ENCODE measurements at places on chromosomes 2 and 18.

GRCh38 chr2:134469516-134470115 lies 215.7 kb downstream of the MGAT5 start:
- no peak for DNase-seq

- no peak for DNase-seq
Observed at GRCh38 chr2:218605432-218605831, 2.3 kb upstream of the PLCD4 start.

DNA sequence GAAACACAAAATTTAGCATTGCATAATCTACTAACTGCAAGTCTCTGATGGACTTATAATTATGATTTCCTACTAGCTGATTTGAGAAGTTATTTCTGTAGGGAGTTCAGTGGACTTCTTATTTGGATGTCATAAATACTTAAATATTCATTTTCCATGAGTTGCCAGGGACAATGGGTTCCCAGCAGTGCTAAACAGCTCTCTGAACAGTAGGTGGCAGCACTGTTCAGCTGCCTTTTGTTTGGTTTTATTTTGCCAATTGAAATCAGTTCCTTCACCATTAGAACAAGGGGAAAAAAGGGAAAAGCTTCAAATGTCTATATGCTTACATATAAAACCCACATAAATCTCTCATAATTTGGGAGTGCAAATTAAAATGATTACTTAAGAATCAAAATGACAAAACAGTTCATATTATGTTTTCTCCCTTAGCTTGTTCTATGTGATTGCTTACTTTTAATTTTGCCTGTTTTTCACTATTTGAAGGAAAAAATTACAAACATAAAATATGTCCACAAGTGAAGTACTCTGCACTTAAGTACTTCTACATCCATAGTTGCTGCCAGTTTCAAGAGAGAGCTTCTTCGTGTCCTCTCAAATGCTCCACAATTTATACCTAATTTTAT lies 898.9 kb downstream of the CPS1 start:
- no peak for DNase-seq

- DNase-seq: no peak
Observed at GRCh38 chr2:99572373-99573164, 82.8 kb upstream of the REV1 start.

- DNase-seq: no peak
Observed at GRCh38 chr2:218282173-218282991, 9.9 kb downstream of the TMBIM1 start.

All from activated gamma-delta T cell treated with Interleukin-2 at 50 U/mL for 16 hours (primary cell).